Activated CD8-positive, alpha-beta memory T cell treated with anti-CD3 and anti-CD28 coated beads, Interleukin-2, amount 50 U/mL, for 4 hours (primary cell): ENCODE measurements at places on chromosomes 4 and X.

DNA sequence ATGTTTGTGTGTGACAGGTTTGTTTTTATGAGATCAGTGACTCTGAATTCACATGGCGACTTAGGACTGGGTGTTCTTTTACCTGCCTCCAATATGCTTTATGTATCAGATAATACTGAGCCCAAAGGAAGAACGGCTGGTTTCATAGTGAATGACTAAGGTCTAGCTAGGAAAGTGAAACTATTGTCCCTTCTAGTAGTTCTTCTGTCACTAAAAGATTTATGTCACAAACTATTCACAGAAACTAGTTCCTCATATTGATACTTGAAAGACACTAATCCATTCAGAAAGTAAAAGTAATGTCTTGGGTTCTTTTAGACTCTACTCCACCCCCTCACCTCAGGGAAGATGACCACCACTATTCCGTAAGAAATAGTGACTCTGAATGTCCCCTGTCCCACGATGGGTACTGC lies 81.7 kb downstream of the EGF start:
- DNase-seq = no peak

GRCh38 chr4:1684506-1685234 lies 557 bp upstream of the FAM53A start:
- DNase-seq = peak; percentile 96

DNA sequence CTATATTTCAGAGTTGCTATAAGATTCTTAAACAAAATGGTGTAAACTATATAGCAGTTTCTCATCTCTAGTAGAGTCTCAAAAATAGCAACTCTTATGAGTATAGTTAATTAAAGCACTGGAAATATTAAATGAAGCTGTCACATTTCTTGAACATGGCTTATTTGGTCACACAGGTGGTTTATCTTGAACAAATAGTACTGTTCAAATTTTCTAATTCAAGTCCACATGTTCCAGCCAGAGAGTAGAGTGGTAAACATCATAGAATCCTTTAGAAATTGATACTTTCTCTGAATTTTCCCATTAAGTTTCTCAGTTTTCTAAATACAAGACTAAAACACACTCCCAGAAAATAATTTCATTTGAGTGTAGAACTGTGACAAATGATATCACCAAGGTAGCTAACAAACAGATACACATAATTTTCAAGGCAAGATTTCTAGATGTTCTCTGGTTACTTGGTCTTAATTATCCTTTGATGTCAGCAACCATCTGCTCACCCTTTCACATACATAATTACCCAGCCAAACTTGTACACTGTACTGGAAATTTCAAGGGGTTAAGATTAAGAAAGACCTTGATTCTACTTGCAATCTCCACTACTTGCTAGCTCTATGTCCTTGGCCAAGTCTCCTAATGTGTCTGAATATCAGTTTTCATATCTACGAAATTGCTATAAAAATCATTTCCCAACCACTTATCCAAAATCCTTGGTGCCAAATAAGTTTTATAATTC lies 24.3 kb upstream of the PAK3 start:
- no peak for DNase-seq

- no peak for DNase-seq
Measured at GRCh38 chr4:115149106-115149505, 35.7 kb upstream of the NDST4 start.
